PC-9 (cell line): ENCODE measurements at places on chromosomes 11 and 22.

DNA sequence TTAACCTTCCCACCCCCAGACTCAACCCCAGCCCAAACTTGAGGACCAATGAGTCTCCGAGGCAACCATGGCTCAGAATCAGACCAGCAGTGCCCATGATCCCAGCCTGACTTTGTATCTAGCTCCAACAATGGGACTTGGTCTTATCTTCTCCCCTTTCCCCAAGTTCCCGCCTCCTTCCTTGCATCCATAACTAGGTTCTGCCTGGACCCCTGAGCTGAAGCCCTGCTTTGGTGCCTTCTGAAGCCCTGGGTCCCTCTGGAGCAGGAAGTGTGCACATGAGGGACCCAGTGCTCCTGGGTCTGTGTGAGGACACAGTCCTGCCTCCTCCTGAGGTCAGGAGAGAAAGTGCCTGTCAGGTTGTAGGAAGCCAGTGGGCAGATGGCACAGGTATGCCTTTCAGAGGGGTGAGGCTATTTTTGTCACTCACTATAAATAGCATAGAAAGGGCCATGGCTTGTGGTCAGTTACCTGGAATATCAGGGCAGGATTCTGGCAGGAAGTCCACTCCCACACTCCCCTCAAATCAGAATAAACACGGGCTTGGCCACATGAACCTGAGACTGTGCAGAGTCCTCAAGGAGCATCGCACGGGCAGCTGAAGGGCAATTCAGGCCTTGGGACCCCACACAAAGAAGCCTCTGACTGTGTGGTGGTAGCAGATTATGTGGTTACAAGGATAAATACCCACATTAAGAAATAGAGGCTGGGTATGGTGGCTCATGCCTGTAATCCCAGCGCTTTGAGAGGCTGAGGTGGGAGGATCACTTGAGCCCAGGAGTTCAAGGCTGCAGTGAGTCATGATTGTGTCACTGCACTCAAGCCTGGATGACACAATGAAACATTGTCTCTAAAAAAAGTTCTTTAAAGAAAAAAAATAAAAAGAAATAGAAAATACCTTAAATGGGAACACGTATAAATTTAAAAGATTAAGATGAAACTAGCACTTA, 27.4 kb downstream of the RCN1 start:
- peak; percentile 52 for DNase-seq

DNA sequence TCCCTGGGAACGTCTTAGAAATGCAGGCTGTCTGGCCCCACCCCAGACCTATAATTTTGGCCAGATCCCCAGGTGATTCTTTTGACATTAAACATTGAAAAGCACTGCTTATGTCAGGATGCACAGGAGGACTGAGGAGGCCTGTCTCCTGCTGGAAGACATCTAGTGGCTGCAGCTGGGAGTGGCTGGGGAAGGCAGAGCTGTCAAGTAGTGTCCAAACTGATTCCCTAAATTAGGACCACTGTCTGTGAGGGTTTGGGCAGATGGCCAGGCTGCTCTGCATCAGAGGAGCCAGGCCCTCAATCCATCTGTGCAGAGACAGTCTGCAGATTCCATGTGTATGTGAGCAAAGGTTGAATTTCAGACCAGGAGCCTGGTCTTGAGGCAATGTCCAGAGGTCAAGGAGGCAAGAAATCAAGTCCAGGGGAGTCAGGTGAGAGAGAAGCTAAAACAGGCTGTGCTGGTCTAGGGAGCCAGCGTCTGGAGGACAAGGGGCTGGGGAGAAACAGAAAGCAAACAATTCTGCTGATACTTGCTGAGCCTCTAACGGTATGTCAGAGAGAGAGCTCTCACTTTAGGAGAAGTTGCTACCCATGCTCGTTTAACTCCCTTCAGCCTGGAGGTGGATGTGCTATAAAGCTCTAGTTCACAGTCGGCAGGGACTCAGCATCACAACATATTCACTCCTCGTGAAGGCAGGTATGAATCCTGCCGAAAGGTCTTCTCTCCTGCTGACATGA, 15.3 kb upstream of the SYTL2 start:
- DNase-seq: no peak

GRCh38 chr11:11382858-11383532, 29.9 kb upstream of the CSNK2A3 start:
- DNase-seq: no peak

DNA sequence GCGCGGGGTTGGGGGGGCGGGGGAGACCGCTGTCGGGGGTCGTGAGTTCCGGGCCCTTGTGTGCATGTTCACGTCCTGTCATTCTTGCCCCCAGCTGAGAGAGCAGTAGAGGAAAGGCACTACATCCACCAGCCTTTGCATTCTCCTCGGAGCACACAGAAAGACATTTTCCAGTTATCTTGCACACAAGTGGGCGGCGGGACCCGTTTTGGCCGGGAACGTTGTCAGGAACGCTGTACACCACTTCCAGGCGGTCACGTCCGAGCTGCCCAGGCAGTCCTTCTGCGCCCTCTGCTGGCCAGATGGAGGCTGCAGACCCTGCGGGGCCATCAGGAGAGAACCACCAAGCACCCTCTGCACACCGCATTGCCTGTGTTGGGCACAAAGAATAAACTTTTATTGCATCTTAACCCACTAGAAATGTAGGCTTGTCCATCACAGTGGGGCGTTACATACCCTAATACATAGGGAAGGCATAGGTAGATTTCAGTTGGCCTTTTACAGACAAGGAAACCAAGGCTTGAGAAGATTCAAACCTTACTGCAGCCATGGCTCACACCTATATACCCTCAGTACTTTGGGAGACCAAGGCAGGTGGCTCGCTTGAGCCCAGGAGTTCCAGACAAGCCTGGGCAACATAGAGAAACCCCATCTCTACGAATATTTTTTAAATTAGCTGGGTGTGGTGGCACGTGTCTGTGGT, 2.8 kb upstream of the CDKN1C start:
- peak; percentile 59 for DNase-seq

DNA sequence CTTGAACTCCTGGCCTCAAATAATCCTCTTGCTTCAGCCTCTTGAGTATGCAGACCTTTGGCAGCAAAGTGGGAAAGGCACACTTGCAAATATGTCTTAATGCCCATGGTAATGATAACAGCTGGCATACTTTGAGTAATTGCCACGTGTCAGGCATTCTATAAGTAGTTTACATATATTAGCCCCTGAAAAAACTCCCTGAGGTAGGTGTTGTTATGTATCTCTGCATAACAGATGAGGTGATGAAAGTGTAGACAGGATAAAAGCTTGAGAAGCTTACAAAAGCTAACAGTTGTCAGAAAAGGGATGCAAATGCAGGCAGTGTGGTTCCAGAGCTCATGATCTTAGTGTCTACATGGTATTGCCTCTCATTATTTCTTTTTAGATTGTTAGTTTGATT, 291.1 kb upstream of the C11orf87 start:
- DNase-seq: no peak

GRCh38 chr11:19395050-19395449, 154.3 kb upstream of the E2F8 start:
- DNase-seq: no peak

- DNase-seq: no peak
These were observed 28.4 kb downstream of the MMP13 start for GRCh38 chr11:102926961-102927623.

DNA sequence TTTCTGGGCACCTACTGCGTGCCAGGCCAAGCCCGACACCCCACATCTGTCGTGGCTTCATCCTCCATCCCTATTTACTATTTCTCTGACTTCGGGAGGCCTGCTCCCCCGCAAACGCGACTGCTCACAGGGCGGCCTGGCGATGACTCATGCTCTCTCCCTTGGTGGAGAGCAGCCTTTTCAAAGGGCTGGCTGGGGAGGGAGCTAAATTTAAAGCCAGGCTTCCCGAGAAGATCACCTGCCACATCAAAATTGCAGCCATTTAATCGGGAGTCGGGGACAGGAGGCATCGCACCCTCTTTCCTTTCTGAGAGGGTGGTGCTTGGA, 24.9 kb upstream of the SHISAL1 start:
- peak; percentile 66 for DNase-seq

- DNase-seq: no peak
These were observed 39.4 kb downstream of the IRAG1 start for GRCh38 chr11:10653946-10654810.

- no peak for DNase-seq
These were observed 164.4 kb upstream of the DDI1 start for GRCh38 chr11:103871923-103872551.

- peak; percentile 85 for DNase-seq
These were observed at the start of gene RASSF10 for GRCh38 chr11:13008625-13009475. Gene RASSF10, plus strand, starts transcription at chr11:13009316. Its CDS starts 261 bp downstream, at chr11:13009577.

GRCh38 chr11:44709966-44710365, 16.8 kb upstream of the TSPAN18 start:
- DNase-seq: no peak

DNA sequence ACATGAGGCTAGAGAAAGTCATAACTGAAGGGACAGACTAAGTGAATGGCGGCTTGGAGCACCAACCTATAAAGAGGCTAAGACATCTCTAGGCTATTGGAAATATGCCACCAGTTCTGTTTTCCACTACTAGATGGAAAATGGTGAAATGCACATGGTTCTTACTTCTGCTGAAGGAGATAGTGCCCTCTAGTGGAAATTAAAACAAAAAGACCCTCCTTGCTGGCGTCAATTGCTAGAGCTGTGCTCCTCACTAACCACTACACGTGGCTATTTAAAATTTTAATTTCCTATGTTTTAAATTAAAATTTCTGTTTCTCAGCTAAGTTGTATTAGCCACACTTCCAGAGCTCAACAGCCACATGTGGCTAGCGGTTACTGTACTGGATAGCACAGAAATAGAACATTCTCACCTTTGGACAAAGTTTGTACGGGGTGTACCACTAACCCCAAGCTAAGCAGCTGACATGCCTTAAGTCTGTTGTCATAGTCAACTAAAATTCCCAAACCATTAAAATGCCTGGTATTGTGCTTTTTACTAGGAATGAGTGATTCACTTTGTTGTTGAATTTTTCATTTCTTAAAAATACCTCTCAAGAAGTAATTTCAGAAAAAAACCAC, 34.1 kb upstream of the CALCA start:
- no peak for DNase-seq

DNA sequence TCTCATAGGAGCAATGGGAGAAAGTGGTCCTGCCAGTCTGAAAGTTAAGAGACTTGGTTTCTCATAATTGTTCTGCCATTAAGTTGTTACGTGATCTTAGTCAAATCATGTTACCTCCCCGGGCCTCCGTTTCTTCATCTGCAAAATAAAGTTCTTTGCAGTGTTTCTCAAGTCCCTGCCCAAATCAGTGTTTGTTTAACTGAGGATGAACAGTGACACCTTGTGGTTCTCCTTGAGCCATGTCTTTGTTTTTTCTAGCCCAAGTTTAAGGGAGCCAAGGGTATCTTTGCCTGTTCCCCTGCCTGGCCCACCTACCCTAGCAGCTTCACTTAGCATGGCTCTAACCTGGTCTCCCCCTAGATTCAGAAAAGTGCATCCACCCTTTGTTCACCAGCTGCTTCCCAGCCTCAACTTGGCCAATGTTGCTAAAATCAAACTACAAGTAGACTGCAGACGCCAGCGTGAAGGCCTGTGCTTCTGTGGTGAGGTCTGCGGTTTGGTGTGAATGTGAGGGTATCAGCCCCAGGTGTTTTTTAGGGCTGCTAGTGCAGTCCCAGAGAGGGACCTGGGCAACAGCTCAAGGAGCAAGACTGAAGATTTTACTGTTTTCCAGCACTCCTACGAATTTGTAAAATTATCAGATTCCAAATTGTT, 35.5 kb downstream of the FZD4 start:
- DNase-seq: peak; percentile 38

DNA sequence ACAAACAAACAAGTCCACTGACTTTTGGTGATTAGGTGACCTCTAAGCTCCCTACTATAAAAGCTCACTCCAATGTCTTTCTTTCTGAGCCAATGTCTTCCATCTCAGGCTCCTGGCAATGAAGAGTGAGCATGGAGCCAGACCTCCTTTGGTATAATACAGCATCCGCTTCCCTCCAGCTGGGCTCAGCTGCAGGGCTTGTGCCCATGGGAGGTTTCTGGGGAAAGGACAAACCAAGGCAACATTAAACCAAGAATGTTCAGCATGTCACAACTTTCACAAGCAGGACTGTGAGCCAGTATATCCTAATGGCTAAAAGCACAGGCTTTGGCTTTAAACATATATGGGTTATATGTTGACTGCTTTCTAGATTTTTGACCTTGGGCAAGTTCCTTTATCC, 58.8 kb downstream of the EHF start:
- DNase-seq: no peak

DNA sequence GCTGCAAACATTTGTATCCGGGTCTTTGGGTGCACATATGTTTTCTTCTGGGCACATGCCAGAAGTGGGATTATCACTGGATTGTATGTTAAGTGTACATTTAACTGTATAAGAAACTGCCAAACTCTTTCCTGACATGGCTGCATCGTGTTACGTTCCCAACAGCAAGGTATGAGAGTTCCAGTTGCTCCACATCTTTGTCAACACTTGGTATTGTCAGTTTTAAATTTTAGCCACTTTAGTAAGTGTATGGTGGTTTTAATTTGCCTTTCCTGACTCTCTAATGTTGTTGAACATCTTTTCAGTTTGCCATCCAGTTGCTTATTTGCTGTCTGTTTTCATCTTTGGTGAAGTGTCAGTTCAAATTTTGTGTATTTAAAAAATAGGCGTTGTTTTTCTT, 22.5 kb upstream of the SMIM38 start:
- DNase-seq: no peak

GRCh38 chr11:100557830-100558611, 129.1 kb upstream of the ARHGAP42 start:
- no peak for DNase-seq

DNA sequence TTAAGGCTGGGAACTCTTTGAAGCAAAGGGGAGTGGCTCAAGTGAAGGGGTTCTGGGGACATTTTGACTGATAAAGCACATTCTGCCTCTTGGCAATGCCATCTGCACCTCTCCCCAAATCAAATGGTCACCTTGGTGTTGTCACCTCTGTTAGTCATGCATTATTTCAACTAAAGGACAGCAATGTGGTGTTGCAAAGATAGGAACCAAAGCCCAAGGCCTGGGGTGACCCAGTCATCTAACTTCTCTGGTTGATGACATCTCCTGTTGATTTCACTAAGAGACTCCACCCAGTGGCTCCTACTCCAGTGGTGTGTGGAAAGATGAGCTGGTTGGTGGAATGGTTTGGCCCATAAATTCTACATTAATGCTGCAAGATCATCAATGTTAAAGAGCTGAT, 7.8 kb upstream of the MS4A1 start:
- no peak for DNase-seq

GRCh38 chr22:17228725-17229126, 9.5 kb upstream of the ADA2 start:
- no peak for DNase-seq

DNA sequence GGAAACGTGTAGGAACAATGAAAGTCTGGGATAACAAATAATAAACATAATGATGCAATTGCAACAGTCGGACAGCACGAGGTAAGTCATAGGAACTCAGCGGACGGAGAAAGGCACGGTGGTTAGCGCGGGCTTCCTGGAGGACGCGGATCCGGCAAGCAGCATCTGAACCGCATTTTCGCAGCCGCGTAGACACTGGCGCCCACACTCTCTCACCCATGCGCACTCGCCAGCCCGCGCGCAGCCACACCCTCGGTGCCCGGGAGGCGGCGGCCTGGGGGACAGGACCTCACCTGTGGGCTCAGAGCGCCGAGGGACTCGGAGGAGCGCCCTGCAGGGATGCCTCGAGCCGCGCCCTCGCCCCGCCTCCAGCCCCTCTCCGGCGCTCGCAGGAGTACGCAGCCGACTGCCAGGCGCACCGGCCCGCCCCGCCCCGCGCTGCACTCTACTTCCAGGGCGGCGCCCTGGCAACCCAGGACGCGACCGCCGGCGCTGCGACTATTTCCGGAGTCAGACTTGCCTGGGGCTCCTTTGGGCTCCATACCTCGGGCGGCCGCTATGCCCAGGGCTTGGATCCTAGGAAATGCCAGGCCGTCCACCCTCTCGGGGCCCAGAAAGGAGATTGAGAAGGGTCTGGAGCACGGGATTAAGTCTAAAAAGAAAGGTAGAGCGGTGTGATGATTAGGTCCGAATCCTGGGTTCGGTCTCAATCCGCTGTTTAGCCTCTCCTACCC, at the start of gene TTLL1:
TSS of gene TTLL1 (minus strand) at position 408 of the 734 bp plus-strand sequence. CDS start 13,805 bp downstream, outside the sequence.
- DNase-seq: peak; percentile 96
